Activated CD4-positive, alpha-beta T cell treated with anti-CD3 and anti-CD28 coated beads for 36 hours (primary cell): ENCODE measurements at places on chromosomes 2 and 18. TPM values are rescaled to one million over a fixed set of nuclear protein-coding genes. Genes with fewer than 3 reads are reported as not detected.

GRCh38 chr18:45725336-45725735 lies 1.4 kb downstream of the SLC14A1 start:
- H3K27ac ChIP-seq = no peak overlapping the region
- H3K36me3 ChIP-seq = no peaks in the 10 kb centered on the region
- DNase-seq = no peak

GRCh38 chr2:24400207-24400907 lies 40.0 kb upstream of the ITSN2 start:
- H3K36me3 ChIP-seq = no peaks in the 10 kb centered on the region
- H3K27me3 ChIP-seq = peaks cover 12% of the 10 kb centered on the region
- H3K27ac ChIP-seq = no peak overlapping the region
- H3K4me1 ChIP-seq = peaks cover 18% of the 10 kb centered on the region

DNA sequence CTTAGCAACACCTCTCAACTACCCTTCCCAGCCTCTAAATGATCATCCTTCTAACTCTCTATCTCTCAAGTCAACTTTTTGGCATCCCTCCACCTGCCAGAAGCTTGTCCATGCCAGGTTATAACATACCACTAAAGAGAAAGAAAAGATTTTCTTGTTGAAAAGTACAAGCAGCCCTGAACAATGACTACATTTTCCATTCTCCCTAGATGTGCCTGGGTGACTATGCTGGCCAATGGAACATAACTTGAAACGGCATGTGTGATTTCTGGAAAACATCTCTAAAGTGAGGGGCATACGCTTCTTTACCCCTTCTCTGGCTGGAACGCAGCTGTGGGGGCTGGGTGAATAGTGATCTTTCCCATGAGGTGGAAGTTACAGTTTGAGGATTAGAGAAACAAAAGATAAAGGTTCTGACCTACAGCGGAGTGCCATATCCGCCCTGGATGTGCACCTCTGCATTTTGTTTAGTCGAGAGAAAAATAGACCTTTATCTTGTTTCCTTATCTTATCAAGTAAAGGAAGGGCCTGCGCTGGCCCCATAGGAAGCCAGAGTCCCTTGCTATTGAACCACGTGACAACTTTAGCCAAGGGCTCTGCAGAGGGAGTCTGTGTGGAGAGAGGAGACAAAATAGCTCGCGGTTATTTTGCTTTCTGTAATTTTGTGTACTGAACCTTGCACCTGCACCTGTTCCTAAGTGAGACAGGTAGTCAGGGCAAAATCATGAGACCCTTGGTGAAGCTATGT lies 436.8 kb downstream of the TGIF1 start:
- DNase-seq = no peak
- no peaks in the 10 kb centered on the region for H3K4me1 ChIP-seq
- H3K36me3 ChIP-seq = no peaks in the 10 kb centered on the region
- H3K27ac ChIP-seq = no peak overlapping the region
- H3K4me3 ChIP-seq = no peak overlapping the region
- peaks cover 9% of the 10 kb centered on the region for H3K27me3 ChIP-seq

GRCh38 chr2:32242331-32242730 lies 22.4 kb downstream of the NLRC4 start:
- H3K27me3 ChIP-seq = no peaks in the 10 kb centered on the region
- no peak overlapping the region for H3K27ac ChIP-seq
- H3K4me1 ChIP-seq = no peaks in the 10 kb centered on the region

GRCh38 chr2:200363279-200363678 lies 56.8 kb downstream of the SPATS2L start:
- H3K4me1 ChIP-seq = no peaks in the 10 kb centered on the region
- no peaks in the 10 kb centered on the region for H3K36me3 ChIP-seq
- no peak for DNase-seq
- H3K27ac ChIP-seq = no peak overlapping the region
- no peak overlapping the region for H3K4me3 ChIP-seq
- H3K27me3 ChIP-seq = no peaks in the 10 kb centered on the region

DNA sequence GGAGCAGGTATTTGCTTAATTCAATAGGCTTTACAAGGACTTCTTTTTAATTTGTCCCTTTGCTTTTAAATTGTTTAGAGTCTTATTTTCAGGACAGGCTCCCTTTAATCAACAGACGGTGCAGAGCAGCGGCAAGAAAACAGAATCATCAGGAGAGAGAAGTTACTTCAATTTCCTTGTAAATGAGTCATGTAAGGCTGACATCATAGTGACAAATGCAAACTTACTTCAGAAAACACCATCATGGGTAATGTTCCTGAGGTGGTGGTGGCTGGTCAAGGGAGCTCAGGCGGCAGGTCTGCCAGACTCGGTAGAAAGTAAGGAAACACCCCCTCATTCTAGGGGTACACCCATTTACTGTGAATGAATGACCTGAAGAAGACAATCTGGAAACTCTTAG lies 395.1 kb downstream of the FBXO15 start:
- no peaks in the 10 kb centered on the region for H3K27me3 ChIP-seq
- no peak overlapping the region for H3K4me3 ChIP-seq
- no peak overlapping the region for H3K27ac ChIP-seq
- no peaks in the 10 kb centered on the region for H3K4me1 ChIP-seq
- H3K36me3 ChIP-seq = no peaks in the 10 kb centered on the region

DNA sequence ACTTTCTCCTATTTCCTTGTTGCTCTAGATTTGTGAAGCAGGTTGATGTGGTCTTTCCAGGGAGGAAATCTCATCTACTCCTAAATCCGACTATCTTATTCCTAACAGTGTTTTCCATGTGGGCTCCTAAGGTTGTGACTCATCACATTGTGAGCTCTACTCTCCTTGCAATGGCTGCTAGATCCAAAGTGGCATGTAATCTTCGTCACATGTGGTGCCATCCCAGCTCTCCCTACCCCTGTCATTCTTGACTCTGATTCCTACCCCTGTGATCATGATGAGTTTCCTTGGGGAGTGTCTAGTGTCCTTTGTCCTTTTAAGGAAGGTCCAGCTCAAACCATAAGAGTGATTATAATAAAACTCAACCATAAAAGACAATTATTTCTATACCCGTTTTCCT lies 47.3 kb upstream of the GULP1 start:
- DNase-seq = no peak
- no peaks in the 10 kb centered on the region for H3K4me1 ChIP-seq
- H3K27ac ChIP-seq = no peak overlapping the region
- no peak overlapping the region for H3K4me3 ChIP-seq
- H3K36me3 ChIP-seq = no peaks in the 10 kb centered on the region

GRCh38 chr2:226862623-226863022 lies 26.8 kb downstream of the RHBDD1 start:
- no peaks in the 10 kb centered on the region for H3K27me3 ChIP-seq
- peaks cover 25% of the 10 kb centered on the region for H3K4me1 ChIP-seq
- H3K36me3 ChIP-seq = peaks cover 28% of the 10 kb centered on the region
- H3K4me3 ChIP-seq = no peak overlapping the region
- no peak overlapping the region for H3K27ac ChIP-seq

GRCh38 chr18:70840649-70841048 lies 551.8 kb downstream of the SOCS6 start:
- no peaks in the 10 kb centered on the region for H3K4me1 ChIP-seq
- DNase-seq = no peak
- H3K27me3 ChIP-seq = no peaks in the 10 kb centered on the region
- H3K4me3 ChIP-seq = no peak overlapping the region
- no peak overlapping the region for H3K27ac ChIP-seq
- no peaks in the 10 kb centered on the region for H3K36me3 ChIP-seq

DNA sequence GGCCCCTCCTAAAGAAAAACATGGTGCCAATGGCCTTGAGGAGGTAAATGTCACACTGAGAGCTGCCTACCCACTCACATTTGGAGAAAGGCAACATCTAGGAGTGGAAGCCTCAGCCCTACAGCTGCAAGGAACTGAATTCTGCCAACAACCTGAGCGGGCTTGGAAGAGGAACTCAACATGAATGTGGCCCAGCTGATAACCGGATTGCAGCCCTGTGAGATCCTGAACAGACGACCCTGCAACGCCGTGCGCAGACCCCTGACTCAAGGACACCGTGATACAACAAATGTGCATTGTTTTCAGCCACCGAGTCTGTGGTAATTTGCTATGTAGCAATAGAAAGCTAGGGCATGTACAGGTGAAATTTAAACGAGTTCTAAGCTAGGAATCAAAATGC lies 99.4 kb downstream of the MYOM1 start:
- no peak overlapping the region for H3K27ac ChIP-seq
- H3K4me3 ChIP-seq = no peak overlapping the region
- H3K36me3 ChIP-seq = peaks cover 8% of the 10 kb centered on the region
- no peaks in the 10 kb centered on the region for H3K4me1 ChIP-seq

GRCh38 chr2:199471443-199472057 lies 13.8 kb upstream of the SATB2 start:
- no peak overlapping the region for H3K27ac ChIP-seq
- no peak overlapping the region for H3K4me3 ChIP-seq
- peaks cover 70% of the 10 kb centered on the region for H3K27me3 ChIP-seq
- no peaks in the 10 kb centered on the region for H3K36me3 ChIP-seq
- peak; percentile 69 for DNase-seq

- H3K4me3 ChIP-seq = no peak overlapping the region
- no peaks in the 10 kb centered on the region for H3K4me1 ChIP-seq
- H3K27ac ChIP-seq = no peak overlapping the region
- peaks cover 7% of the 10 kb centered on the region for H3K36me3 ChIP-seq
- H3K27me3 ChIP-seq = no peaks in the 10 kb centered on the region
Observed at GRCh38 chr2:28163627-28164279, 228.9 kb upstream of the FOSL2 start.

Gene SLC19A3
- total RNA-seq = not detected

Gene ZNF892
- total RNA-seq = 3.8 TPM

Gene CROCC2
- total RNA-seq = not detected

Gene DAW1
- not detected for total RNA-seq

Gene FAM237A
- total RNA-seq = not detected

Gene EN1
- not detected for total RNA-seq

Gene HJURP
- 94.6 TPM for total RNA-seq

Gene LIMS4
- total RNA-seq = 0.16 TPM
